Choroid plexus epithelial cell (primary cell): ENCODE measurements at places on chromosomes 13 and 19.

GRCh38 chr19:47459477-47459876 is 12.2 kb downstream of the SLC8A2 start:
- DNase-seq, result no peak

GRCh38 chr13:110269509-110270185 is 37.3 kb downstream of the COL4A1 start:
- DNase-seq, result no peak

DNA sequence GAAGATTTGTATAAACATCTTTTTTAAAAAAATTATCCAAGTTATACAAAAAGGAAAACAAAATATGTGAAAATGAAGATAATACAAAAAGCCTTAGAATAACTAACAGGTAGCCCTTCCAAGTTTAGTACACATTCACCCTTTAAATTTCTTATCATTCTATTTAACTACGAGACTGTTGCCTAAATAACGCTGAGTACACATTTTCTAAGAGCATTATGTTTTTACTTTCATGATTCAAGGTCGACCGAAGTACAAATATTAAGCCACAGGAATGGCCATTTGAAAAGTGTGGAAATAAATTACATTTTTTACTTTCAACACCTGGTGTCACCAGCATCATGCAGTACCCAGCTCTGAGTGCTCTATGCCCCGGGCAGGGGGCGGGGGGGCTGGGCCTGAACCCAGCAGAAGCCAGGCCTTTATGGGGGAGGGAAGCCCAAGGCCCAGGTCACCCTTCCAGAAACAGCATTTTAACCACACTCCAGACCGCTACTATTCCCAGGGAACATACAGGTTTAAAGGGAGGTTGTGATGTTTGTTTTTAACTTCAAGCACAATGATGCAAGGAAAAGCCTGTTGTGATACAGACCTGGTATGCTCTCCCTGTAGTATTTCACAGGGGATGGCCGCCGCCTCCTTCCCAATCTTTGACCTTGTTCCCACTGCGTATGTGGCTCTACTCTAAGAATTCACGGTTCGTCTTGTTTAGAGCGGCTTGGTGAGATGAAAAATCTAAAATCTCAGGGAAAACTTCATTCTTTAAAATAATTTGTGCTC is 24.0 kb downstream of the GGACT start:
- peak; percentile 39 for DNase-seq

GRCh38 chr13:99279637-99280036 is 21.5 kb upstream of the GPR18 start:
- no peak for DNase-seq

DNA sequence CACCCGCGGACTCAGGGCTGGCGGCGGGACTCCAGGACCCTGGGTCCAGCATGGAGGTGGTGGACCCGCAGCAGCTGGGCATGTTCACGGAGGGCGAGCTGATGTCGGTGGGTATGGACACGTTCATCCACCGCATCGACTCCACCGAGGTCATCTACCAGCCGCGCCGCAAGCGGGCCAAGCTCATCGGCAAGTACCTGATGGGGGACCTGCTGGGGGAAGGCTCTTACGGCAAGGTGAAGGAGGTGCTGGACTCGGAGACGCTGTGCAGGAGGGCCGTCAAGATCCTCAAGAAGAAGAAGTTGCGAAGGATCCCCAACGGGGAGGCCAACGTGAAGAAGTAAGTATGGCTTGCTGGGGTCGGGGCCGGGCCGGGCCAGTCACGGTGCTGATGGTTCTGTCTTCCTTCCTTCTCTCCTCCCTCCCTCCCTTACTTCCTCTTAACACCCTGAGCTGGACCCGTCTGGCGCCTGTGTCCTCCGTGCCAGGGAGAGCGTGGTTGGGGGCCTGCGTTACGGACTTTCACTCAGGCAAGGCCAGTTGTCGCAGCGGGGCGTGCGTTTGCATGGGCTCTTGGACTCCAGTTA is 1.4 kb downstream of the STK11 start:
- no peak for DNase-seq

- no peak for DNase-seq
Observed at GRCh38 chr19:10222201-10222890, 8.8 kb downstream of the S1PR2 start.
